ENCODE measurements at places on chromosomes 2 and 18.

DNA sequence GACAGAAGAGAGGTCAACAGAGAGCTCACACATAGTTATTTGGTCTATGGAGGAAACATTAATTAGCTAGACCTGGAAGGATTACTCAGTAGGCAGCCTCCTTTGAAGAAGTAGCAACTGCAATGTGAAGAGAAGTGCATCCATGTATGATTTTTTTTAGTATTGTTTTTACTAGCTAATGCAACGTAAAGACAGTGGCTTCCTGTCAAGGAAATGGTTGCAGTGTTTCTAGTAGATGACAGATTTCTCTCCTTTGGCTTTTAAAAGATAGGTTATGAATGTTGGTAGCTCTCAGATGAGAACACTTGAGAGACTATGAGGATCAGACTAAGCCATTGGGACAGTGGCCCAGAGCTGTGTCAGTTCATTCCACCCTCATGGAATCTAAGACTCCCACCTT lies 175.8 kb downstream of the AGPS start:
- DNase-seq: no peak

GRCh38 chr2:102080451-102081242 lies 61.9 kb upstream of the IL1R1 start:
- no peak for DNase-seq

DNA sequence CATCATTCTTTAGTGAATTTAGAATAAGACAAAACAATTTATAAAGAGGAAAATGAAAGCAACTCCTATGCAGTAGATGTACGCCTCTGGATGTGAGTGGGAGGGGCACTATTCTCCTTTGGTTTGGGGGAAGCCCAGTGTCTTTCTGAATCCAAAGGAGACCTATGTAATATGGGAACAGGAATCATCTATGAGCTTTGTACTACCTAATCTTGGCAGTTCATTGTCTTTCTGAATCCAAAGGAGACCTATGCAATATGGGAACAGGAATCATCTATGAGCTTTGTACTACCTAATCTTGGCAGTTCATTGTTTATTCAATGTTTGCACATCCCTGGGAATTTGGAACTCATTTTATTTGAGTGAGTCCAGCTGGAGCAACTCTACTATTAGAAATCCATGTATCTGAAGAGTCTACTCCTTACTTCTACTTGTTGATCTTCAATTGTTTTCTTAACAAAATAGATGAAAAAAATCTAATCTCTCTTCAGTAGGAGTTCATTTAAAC lies 401.1 kb upstream of the LRATD1 start:
- no peak for DNase-seq

- DNase-seq: no peak
These were observed 9.0 kb downstream of the VIT start for GRCh38 chr2:36705326-36706020.

DNA sequence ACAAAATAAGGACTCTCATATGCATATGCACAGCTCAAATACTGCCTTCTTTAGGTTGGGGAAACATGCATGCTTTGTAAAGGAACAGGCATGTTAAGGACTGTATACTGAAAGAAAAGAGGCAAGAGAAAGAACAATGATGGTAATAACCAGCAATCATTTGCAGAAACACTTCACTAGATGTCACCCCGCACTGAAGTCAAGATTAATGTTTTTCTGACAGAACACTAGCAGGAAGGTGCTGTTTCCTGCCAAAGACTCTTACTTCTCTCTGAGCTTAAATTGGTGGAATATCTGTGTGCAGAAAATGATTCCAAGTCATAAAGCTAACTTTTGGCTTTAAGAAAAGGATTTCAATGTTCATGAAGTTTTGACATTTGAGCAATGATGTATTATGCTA lies 19.3 kb upstream of the CSRNP3 start:
- DNase-seq: no peak

- DNase-seq: no peak
These were observed 26.1 kb upstream of the SYT4 start for GRCh38 chr18:43303376-43303775.

DNA sequence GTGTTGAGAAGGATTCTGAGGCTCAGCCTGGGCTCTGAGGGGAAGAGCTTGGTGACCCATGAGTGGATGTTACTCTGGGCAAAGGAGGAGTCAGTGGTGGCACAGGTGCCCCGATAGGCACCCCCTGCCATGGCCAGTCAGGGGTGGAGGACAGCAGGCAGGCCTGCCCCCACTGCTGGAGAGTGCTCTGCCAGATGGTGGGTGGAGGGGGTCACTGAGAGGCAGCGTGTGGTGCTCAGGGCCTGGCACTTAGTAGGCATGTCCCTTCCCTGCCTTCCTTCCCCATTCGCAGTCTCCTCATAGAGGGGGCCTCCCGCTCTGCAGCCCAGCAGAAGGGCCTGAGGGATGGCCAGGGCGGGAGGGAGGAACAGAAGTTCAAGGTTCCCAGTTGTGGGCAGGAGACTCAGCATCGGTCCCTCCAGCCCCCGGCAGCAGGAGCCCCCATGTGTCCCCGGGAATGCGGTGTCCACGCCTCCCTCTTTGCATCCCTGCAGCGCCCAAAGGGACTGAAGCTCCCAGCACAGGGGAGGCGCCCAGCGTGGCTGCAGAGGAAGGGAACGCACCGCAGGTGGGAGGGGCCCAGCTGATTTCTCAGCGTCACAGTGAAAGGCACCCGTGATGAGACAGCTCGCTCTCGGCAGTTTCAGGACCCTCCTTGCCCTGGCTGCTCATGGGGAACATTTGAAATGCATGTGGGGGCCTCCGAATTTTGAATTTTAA lies 5.7 kb upstream of the SNED1 start:
- no peak for DNase-seq

DNA sequence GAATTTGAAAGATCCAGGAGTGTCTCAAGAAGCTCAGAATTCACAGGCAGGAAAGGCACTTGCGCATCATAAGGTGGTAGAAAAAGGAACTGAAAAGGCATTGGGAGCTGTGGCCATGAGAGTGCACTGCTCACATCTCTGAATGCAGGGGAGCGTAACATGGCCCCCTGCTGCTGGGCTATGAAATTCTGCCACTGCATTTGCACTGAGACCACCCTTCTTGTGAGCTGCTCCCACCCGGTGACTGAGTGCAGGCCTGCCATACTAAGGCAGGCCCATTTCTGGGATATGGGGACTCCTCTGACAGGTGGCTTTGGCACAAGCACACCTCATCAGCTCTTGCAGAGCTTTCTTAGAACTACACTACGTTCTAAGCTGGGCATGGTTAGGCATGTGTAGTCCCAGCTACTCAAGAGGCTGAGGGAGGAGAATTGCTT lies 25.3 kb upstream of the STARD7 start:
- DNase-seq: no peak

GRCh38 chr18:75898651-75899050 lies 471.1 kb upstream of the SMIM21 start:
- DNase-seq: no peak

- no peak for DNase-seq
These were observed 64.8 kb downstream of the TNS1 start for GRCh38 chr2:217938036-217938435.

- no peak for DNase-seq
These were observed 216.1 kb downstream of the MYCN start for GRCh38 chr2:16156411-16156810.

DNA sequence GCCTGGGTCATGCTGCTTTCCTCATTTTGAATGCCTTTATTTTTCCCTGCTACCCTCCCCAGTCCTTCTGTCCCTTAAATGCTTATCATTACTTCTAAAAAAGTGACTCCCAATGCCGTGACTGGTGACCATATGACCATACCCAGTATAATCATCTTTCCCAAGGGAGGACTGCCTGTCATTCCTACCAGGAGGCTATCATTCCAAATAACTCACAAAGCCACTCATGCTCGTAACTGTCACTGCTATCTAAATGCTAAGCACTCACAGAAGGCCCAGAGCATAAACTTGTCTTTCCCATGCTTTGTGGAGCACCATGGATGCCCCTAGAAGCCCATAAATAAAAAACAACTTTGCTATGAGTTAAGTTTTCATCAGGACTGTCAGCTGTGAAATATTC lies 38.7 kb upstream of the CREB1 start:
- DNase-seq: no peak

GRCh38 chr2:95734976-95735890 lies 143.4 kb downstream of the TRIM43 start:
- DNase-seq: no peak

DNA sequence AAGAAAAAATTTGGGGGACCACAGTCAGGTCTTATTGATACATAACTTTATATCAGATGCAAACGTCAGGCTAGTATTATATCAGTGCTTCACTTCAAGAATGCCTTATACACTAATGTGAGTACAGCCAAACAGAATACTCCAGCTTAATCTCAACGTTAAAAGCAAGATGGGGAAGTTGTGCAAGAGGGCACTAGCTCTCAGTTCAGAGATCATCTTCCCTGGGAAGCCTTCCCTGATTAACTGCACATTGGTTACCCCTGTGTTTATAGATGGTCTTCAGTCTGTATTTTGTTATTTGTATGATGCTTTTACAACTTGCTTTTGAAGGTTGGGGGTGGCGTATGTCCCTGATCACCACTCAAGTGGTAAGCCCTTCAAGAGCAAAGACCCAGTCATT lies 11.4 kb downstream of the EPAS1 start:
- DNase-seq: no peak

All from NCI-H1105 (cell line).